ENCODE measurements at places on chromosomes 1 and 21.

DNA sequence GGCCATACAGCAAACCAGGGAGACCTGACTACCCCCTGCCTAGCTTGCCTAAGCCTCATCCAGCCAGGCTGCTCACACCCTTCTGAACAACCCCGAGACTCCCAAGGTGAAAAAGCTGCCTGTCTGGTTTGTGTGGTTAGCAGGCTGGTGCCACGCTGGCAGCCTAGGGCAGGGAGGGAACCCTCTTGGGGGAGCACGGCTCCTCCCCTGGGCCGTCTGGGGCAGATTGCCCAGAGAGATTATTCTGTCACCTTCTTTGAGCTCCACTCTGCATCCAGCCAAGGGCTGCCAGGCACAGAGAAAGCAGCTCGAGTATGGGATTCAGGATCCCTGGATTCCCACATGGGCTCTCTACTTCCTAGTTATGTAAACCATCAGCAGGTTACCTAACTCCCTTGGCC lies 27.5 kb upstream of the TCEA3 start:
- peak; percentile 58 for DNase-seq

- no peak for DNase-seq
These were observed 64.4 kb upstream of the TLR5 start for GRCh38 chr1:223207293-223208066.

GRCh38 chr1:147850737-147851136 lies 51.9 kb upstream of the GJA8 start:
- no peak for DNase-seq

DNA sequence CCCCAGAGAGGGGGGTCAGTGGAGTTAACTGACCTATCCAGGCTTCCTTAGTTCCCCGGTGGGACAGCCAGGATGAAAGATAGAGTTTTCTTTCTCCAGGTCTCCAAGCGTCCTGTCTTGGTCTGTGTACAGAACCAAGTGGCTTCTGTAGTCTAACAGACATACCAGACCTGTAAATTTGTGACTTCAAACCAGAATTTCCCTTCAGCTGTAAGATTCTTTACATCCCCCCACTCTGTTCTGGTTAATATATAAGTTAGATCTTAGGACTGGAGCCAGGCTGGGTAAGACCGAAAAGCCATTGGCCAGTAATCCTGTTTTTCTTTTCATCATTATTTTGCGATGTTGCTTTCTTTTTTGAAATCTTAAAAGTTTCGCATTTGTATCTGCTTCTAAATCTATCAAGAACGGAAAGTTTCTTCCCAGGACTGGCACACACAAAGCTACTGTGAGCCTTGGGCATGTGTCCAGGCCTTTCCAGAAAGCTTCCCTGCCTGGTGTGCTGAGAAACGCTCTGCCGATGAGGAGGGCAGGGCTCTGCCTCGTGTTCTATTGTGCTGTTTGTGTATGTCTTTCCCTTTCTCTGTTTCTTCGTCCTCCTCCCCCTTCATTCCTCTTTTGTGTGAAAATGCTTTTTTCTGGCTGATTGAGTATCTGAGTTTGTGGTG lies 72.3 kb downstream of the RGL1 start:
- no peak for DNase-seq

DNA sequence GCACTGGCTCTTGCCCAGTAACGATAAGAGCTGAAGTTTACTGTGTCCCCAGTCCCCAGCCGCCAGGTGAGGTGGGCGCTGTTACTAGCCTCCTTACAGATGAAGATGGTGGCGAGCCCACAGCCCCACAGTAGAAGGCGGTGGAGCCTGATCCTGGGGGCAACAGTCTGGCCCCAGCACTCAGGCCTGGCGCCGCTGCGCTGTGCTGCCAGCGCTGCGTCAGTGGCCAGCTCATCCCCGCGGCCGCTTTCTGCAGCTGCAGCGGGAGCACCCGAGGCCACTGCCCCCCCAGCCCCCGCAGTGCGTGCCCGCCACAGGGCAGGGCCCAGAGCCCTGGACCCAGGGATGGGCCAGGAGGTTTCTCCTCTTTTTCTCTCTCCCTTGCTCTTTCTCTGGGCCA lies 13.3 kb downstream of the H6PD start:
- no peak for DNase-seq

GRCh38 chr1:15681349-15682292 lies 2.5 kb upstream of the PLEKHM2 start:
- DNase-seq, result no peak

GRCh38 chr1:56436912-56437417 lies 142.4 kb downstream of the PLPP3 start:
- DNase-seq, result no peak

DNA sequence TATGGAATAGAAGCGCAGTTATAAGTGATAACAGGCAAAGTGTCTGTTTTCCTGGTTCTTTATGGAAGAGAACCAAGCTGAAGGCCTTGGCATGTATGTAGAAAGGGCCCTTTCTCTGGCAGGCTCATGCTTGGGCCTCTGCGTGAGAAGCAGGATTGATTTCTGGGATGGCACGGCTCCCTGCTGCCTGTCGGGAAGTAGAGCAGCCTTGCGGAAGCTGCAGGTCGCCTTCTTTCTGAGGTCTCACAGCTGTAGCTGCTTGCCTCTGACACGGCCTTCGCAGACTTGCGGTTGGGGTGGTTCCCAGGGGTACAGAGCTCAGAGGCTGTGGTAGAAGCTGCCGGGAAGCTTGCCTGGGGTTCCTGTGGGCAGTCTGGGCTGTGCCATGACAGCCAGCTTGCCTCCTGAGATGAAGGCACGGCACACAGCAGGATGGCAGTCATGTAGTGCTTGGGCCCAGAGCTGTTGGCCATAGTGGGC lies 39.4 kb downstream of the TRAPPC10 start:
- no peak for DNase-seq

DNA sequence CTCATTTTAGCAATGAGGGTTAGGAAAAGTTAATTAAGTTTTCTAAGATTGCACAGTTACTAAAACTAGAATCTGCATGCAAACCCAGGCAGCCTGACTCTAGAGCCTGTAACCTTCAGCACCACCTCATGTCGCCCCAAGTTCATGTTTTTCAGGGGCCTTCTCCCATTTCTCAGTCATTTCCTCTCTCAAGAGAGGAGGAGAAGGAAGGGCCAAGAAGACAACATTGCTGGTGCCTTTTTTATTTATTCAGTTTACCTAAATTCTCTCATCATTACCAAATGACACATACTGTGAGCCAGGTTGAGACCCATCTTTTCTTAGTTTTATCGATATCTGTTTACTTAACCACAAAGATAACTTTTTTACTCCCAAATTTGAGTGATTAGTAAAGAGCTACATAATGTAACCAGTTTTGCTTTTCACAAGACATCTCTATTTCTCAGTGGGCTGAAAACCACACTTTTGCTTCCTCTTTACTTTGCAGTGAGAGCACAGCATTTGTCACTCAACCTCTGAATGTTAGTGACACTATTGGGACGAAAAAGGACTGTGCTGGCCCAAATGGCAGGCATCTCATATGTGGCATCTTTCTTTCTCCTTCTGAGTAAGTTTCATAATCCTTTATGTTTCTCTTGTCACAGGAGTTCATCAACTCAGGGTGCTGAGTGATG lies at the start of gene CD101:
CD101 (plus strand) TSS at position 507 of the 674 bp plus-strand sequence; CDS start at position 565, 58 bp downstream.
- DNase-seq, result no peak

DNA sequence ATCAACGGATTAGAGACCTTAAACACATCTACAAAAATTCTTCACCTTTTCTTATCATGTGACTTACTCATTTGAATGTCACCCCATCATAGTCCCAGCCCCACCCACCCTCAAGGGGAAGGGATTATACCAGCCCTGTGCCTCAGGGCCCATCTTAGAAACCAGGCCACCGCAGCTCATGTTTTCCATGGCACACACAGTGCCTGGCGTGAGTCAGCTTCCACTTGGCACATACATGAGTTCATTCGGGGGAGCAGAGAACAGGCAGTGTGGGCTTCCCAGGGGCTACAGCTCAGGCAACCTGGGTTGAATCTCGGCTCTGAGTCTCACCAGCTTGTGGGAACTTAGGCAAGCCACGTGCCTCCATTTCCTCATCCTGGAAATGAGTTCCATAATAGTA lies 310.6 kb downstream of the NPHP4 start:
- DNase-seq, result no peak

DNA sequence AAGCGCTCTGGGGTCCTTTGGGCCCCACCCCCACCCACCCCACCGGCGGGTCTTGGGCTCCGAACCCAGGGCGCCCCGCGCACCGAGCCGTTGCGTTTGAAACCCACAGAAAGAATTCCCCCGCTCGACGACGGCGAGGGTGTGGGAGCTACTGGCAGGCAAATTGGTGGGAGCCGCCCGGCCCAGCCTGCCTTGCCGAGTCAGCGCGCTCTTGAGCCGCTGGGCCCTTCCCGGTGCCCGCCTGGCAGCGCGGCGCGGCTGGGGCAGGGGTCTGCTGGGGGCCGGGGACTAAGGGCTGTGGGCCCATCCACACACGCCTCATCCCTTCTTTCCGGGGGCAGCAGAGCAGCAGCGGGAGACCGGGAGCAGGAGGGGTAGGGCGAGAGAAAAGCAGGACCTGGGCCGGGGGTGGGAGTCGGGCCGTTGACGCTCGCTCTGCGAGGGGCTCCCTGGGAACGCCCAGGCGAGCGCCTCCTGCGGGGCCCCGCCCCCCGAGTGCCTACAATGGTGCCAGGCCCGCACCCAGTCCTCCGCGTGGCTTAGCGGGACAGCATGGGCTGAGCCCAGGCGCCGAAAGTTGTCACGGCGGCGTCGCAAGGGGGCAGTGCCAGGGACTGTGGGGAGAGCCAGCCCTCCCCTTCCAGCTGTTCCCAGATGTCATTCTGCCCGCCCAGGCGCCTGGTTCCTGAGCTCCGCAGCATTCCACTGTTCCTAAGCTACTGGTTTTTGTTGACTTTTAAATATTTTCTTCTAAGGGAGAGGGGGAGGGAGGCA lies at the start of gene C1orf94:
C1orf94 (plus strand) TSS at position 78 of the 774 bp plus-strand sequence. CDS start 883 bp downstream, outside the sequence.
- DNase-seq, result no peak

DNA sequence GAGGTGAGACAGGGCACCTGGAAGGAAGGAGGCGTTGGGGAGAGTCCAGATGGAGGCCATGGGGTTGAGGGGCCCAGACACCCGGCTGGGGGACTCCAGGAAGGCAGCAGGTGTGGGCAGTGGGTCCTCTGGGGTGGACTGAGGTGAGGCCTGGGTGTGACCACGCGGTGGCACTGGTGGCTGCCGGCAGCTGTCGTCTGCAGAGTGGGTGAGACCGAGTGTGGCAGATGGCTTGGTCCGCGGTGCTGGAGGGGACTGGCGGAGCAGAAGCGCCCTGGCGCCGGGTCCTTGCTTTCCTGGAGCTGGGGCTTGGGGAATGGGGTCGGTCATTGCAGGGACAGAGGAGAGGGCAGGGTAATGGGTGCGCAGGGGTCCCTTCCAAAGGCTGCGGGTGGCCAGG lies 12.5 kb downstream of the AGRN start:
- no peak for DNase-seq

DNA sequence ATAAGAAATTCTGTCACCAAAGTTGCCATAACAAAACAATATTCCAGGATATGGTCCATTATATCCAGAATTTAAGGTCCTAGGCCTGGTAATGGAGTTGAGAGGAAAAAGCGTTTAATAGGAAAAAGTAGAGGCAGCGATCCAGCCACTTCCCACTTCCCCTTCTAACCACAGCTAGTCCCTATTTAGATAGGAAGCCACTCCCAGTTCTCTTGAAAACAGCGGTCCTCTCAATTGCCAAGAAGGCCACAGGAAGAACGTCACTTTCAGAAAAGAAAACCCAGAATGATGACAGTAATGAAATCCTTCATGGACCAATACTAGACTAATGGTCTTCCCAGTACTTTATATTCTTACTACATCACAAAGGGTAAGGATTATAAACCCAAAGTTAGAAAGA lies 38.6 kb downstream of the ABL2 start:
- no peak for DNase-seq

DNA sequence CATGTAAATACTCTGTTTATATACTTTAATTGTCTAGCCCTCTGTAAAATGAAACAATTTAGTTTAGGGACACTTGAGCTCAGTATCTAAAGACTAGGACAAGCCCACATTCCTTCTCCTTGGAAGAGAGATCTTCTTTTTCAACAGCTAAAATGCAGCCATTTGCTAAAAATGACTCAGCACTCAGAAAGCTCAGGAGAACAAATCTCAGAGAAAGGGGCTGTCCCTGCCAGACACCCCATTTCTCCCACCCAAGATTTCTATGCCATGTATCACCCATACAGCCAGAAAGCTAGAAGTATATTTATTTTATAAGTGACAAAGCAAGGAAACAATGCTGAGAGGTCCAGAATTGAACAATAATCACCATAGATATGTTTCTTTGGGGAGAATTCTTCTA lies 23.2 kb upstream of the PRDX6 start:
- no peak for DNase-seq

GRCh38 chr21:31446226-31446855 lies 102.3 kb upstream of the TIAM1 start:
- peak; percentile 62 for DNase-seq

- no peak for DNase-seq
These were observed 26.7 kb upstream of the MYSM1 start for GRCh38 chr1:58726581-58726980.

GRCh38 chr1:53435151-53435550 lies 24.0 kb upstream of the DMRTB1 start:
- DNase-seq, result no peak

- no peak for DNase-seq
These were observed 2.5 kb downstream of the ATP1B1 start for GRCh38 chr1:169108863-169109560.

GRCh38 chr1:98119796-98120195 lies 199.0 kb upstream of the DPYD start:
- DNase-seq, result no peak

DNA sequence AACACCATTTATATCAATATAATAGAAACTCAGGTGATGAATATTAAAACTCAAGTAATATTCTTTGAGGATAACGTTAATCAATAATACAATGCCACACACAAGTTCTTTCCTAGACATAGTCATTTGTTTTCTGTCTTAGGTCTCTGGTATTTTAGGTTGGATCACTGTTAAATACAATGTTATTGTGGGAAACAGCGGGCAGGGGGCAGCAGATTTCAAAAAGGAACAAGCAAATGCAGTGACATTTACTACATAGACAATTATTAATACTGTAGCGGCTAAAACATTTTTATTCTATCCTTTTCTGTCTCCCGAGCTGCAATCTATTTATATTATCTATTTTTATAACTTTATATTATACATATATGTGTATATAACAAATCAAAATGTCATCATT lies 186.4 kb upstream of the ZNHIT6 start:
- no peak for DNase-seq

- DNase-seq, result no peak
These were observed 30.0 kb downstream of the MIS18A start for GRCh38 chr21:32248571-32249461.

DNA sequence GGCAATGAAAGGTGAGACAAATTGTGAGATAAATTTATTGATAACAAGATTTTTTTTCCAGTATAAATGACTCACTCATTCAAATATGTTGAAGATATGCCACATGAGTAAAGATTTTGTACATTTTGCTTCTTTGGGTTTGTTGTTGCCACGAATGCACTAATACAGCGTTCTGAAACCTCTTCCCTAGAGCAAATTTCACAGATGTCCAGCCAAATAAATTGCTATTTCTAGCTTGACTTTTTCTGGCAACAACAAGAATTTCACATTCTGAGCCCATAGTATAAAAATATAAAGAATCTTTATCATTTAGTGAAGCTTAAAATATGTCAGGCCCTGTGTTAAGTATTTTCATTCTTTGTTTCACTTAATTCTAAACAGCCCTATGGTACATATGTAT lies 114.5 kb upstream of the COL24A1 start:
- DNase-seq, result no peak

GRCh38 chr1:29651684-29652665 lies 415.7 kb downstream of the PTPRU start:
- DNase-seq, result peak; percentile 41

- DNase-seq, result no peak
These were observed 43.4 kb downstream of the RSPH1 start for GRCh38 chr21:42452401-42453223.

GRCh38 chr21:36478207-36478701 lies 1.7 kb downstream of the CLDN14 start:
- no peak for DNase-seq

GRCh38 chr1:27864264-27864895 lies 8.0 kb upstream of the THEMIS2 start:
- no peak for DNase-seq
